Esophagus muscularis mucosa (tissue), 4 donors: ENCODE measurements at places on chromosomes 4 and X.

DNA sequence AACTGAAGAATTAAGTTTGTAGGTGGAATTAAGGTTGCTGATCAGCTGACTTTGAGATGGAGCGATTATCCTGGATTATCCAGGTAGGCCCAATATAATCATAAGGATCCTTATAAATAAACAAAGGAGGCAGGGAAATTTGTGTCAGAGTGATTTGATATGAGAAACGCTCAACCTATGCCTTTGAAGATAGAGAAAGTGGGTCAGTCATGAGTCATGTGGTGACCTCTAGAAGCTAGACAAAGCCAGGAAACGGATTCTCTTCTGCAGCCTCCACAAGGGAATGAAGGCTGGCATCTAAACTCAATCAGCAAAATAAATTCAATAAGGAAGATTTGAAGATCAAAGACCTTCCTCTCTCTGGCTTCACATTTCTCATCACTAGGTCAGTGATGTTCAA is 41.5 kb upstream of the SMIM10 start:
- DNase-seq: no peak

DNA sequence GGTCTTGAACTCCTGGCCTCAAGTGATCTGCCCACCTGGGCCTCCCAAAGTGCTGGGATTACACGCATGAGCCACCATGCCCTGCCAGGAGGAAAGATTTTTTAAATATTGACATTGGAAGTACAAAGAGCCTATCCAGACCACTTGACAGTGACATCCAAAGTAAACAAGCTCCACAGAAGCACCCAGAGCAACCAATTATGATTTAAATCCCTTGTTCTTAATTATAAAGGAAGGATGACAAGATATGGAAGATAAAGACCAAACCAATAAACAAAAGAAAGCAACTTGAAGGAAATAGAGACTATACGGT is 27.7 kb upstream of the RPL34 start:
- no peak for DNase-seq

- no peak for DNase-seq
Observed at GRCh38 chr4:78689261-78689660, 86.9 kb upstream of the BMP2K start.

DNA sequence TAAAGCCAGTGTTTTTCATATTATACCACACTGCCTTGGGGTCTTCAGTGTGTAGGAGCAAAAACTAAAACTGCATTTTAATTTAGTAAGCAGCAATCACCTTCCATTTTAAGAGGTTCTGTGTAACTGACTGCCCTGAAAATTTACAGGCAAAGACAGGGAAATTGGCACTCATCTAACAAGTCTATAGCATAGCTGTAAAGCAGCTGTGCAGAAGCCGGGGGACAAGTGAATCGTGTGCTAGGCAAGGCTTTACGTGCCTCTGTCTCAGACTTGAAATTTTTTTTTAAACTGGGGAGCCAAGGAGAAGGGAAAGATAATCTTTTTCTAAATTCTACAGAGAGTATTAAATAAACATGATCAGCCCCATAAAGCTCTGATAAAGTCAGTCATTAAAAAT is 39.7 kb downstream of the TSPAN5 start:
- DNase-seq: peak; percentile 7

GRCh38 chrX:72115380-72115779 is 16.3 kb downstream of the RTL5 start:
- DNase-seq: no peak

DNA sequence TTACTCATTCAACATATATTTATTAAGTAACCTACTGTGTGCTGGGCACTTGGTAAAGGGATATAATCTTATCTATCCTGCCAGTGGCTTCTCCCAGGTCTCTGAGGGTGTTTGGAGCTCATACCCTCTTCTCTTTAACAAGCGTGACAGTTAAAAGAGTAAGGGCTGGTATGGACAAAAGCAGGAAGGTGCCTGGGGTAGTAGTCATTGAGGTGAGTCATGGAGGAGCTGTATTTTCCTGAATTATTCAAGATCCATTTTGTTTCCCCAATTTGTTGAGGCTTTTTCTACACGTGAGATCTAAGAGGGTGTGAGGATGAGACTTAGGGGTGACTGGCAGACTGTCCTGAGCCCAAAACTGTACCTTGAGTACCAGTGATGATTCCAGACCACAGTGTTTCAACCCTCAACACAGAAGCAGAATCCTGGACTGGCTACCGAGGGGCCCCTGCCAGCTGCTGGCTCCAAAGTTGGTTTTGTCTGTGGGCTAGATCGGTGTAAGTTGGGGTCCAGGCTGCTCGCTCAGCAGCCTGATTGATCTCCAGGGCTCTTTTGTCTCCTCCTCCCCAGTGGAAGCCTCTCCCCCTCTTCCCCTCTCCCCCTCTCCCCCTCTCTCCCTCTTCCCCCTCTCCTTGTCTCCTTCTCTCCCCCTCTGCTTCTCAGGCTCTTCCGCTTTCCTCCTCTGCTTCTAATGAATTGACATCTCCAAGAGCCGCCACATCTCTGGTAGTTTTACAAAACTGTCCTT is at the start of gene DRP2:
Gene DRP2 (plus strand): TSS at position 671 of the 748 bp plus-strand sequence. CDS start 11,862 bp downstream, outside the sequence.
- DNase-seq: no peak

- DNase-seq: no peak
Observed at GRCh38 chrX:20267931-20268701, 1.4 kb upstream of the RPS6KA3 start.
